Stimulated activated CD8-positive, alpha-beta memory T cell treated with anti-CD3 and anti-CD28 coated beads, Interleukin-7, amount 100 ng/mL, for 24 hours (primary cell): ENCODE measurements at places on chromosomes 7 and 10.

DNA sequence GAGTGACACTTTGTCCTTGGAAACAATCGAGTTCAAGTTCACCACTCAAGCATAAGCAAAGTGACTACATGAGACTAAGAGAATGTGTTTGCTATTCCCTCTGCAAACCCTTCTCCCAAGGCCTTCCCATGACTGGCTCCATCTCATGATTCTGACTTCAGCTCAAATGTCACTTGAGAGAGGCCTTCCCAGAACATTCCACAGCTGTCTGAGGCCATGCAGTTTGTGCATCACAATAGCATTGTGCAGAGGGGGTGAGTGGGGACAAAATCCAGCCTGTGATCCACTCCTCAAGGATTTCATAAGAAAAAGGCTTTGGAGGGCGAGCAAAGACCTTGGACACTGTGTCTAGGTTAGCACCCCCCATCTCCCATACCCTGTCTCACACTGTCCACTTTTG is 6.9 kb upstream of the LRMDA start:
- DNase-seq: no peak

DNA sequence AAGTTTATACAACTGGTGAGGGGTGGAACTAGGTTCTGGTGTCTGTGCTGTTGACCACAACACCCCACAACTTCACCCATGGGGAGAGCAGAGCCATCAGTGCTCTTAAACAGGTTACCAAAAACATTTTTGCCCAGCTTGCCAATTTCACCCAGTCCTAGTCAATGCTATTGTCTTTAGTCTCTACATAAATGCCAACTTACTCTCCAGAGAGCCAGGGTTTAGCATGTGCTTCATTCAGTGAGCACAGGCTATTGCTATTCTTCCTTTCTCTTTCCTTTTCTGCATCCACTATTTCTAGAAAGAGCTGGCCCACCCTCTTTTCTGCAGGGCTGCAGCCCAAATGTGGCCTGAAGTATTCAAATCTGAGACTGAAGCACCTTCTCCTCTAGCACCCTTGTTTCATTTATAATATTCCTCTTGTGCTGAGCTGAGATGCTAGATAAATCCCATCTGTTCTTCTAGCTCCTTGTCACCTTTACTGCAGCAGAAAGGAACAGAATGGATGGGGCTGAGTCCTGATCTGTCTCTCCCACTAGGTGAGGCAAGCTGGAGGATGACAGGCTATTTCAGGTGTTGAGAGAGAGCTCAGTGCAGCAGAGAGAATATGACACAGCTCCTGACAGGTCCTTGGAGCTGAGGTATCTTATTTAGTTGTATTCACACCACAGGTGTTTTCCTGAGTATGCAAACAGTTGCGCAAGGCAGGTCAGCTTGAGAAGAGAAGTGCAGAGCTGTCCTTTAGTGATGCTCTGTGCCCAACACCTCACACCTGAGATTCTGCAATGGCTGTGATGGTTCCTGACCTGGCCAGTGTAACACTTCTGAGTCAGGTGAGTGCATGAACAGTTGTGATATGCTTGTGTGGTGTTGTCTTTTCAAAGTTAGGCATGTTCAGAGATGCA is 819.2 kb downstream of the CCSER2 start:
- DNase-seq: no peak

GRCh38 chr7:2281541-2281940 is 32.7 kb downstream of the SNX8 start:
- DNase-seq: no peak

GRCh38 chr7:69912846-69913245 is 314.6 kb downstream of the AUTS2 start:
- no peak for DNase-seq

- no peak for DNase-seq
These were observed 98.7 kb downstream of the RBM20 start for GRCh38 chr10:110742801-110743200.

DNA sequence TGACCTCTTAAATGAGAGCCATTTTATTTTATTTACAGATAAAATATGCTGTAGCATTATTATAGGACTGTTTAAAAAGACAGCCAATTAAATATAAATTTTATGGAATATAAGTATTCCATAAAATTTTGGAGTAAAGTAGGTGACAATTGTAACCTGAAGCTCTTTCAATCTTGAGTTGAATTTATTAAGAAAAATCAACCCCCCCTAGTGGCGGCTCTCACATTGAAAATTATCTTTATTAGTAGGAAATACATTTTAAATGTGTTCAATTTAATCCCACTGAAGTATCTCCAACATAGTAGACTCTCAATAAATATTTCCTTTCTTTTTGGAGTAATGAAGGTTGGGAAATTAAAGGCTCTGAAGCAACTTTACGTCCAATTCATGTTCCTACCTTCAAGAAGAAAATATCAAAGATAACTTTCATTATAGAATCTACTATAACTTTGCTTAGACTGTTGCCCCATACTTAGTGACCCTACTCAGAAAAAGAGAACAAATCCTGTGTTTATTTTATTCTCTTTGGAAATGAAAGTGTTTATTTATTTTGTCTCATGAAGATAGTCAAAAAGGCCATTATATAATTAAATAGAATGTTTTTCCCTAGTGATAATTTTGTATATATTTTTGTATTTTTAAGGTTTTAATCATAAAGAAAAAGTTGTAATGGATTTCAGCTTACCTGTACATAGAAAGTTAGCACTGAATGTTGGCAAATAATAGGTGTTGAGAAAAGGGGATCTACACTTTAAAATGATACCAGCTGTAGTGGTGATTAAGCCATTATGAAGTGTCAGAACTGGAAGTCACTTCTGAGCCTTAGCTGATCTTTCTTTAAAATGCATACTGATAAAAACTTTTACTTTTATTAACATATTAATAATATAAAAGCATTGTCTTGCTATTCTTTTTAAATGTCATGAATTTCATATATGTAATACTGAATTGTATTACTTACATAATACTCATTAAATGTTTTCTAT is 3.3 kb downstream of the AHR start:
- no peak for DNase-seq

DNA sequence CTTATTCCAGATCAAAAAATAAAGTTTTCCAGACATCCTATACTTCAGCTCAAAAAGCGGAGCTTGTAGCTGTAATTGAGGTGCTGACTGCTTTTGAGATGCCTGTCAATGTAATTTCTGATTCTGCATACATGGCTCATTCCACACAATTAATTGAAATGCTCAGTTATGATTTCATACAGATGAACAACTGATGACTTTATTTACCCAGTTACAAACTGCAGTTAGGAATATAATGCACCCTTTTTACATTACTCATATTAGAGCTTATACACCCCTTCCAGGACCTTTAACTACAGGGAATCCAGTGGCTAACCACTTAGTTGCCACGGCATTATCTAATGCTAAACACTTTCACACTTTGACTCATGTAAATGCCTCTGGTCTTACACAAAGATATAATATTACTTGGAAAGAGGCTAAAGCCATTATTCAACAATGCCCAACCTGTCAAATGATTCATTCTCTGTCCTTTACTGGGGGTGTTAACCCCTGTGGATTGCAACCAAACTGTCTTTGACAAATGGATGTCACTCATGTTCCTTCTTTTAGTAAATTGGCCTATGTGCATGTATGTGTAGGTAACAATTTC is 147.3 kb downstream of the ZNF33B start:
- DNase-seq: no peak

GRCh38 chr7:22140578-22140977 is 194.9 kb upstream of the CDCA7L start:
- no peak for DNase-seq

DNA sequence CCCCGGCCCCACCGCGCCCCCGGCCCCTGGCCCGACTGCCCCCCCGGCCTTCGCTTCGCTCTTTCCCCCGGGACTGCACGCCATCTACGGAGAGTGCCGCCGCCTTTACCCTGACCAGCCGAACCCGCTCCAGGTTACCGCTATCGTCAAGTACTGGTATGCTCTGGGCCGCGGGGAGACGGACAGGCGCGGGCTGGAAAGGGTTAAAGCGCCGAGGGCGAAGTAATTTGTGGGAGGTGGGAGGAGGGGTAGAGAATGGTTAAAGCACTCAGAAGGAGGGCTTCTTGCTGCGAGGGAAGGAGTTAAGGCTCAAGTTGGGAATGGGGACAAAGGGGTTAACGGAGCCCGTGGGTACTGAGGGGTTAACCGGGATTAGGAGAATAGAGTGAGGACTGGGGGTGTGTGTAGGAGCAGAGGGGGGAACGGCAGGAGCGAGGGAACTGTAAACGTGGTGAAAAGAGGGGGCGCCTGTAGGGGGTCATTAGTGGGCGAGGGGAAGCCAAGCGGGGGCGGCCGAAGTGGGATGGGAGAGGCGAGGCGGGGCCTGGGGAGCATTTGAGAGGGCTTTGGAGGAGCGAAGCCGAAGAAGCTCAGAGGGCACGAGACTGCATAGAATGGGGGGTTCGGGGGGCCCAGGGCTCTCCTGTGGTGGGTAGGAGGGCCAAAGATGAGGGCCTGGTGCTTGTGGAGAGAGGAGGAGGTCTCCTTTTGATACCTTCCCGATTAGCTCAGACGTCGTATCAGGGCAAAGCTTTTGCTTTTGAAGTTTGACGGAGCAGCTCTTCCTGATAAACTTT is 605 bp downstream of the SUFU start:
- no peak for DNase-seq

- DNase-seq: no peak
These were observed 60.2 kb downstream of the MAD1L1 start for GRCh38 chr7:2172311-2173188.

- DNase-seq: no peak
These were observed 203.1 kb downstream of the CDC14C start for GRCh38 chr7:49127359-49127913.

DNA sequence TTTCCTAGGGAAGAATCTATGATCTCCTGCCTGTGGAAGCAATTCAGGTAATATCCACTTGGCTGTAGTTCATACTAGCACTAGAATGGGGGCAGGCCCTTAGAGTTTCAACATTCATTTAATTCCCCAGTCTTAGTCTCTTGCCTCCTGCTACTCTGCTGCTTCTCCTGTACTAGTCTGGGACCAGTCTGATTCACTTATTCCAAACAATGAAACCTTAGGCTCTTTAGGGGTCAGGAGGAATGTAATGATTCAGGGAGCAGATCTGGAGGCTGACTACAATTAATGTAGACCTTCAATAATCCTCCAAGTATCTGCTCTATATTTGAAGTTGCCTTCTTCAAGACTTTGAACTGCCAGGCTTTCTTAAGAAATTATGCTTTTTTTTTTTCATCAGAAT is 101.8 kb downstream of the GNAT3 start:
- DNase-seq: no peak

DNA sequence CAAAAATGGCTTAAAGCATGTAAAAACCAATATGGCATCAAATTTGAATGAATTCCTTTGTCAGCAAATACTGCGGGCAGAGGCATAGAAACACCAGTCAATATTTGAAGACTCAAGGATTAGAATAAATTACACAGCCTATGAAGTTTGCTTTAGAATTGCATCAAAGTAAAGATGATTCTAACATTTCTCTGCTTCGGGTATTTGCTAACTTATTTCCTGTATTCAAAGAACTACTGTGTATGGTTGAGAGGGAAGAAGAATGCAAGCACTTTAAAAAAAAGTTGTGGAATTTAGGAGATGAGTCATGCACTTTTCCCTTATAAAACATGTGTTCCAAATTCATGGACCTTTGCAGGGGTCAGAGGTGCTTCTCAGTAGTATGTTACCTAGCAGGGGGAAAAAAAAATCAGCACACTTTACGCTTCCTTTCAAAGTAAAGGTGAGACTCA is 90.1 kb downstream of the PIP4K2A start:
- no peak for DNase-seq

- DNase-seq: no peak
These were observed 624.9 kb downstream of the PTPRN2 start for GRCh38 chr7:157962458-157963306.

DNA sequence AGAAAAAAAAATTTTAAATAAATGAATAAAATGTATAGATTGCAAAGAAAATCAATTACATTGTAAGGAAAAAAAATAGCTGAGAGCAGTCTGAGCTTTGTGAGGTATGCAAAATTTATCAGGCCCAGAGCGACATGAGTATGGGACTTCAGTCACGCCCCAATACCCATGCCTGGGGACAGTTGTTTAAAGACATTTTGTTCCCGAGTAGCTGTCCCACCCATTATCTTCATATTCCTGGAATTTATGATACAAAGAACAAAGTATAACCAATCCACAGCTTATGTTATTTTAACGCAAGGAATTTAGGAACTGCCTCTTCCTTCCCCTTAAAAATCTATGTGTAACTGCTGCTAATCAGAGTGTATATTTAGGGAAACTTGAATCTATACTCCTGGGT is 1.6 kb upstream of the PON2 start:
- no peak for DNase-seq

DNA sequence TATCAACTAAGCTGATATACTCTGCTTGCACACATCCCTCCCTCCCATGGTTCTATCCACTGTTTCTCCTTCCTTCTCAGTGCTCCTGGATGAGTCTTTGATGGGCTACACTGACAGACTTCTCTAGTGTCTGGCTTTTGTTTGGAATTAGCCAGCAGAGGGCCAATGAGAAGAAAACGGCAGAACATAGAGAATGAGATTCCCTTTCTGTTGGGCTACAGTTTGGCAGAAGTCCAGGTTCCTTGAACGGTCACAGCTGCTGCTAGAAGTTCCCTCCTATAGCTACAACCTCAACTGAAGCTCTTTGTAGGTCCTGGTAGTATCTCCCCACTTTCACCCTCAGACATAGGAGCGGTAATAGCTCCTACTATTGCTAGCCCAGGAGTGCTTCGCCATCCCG is 251.1 kb upstream of the LRRN3 start:
- DNase-seq: no peak

DNA sequence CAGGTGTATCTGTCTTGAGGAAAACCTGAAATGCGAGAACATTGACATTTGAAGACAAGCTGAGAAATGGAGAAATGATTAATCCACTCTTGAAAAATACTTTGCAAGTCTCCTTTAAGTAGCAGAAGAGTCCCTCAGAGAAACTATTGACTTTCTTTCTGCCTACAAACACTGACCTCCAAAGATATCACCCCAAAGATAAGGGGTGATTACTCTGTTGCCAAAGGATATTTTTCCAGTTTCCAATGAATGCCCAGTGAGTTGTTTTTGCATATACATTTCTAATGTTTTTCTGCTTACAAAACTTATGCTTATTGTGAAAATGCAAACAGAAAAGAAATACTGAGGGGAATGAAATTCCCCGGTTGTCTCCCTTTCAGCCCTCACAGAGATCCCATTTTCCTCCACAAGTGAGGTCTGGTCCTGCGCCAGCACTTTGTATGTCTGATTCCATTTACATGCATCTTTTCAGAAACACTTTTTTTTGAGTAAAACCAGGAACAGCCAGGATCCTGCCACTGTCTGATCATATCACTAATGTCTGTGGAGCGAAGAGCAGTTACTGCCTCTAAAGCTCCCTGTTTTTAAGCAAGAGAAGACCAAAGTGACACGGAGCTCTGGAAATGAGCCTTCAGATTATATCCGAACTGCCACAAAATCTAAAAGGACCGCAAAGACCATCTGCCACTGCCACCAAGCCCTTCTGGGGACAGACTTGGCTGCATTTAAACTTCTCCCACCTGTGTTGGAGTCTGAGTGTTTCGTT is 82.9 kb upstream of the PDCD4 start:
- DNase-seq: no peak

- DNase-seq: no peak
These were observed 559.7 kb upstream of the LRRN3 start for GRCh38 chr7:110531186-110531585.

DNA sequence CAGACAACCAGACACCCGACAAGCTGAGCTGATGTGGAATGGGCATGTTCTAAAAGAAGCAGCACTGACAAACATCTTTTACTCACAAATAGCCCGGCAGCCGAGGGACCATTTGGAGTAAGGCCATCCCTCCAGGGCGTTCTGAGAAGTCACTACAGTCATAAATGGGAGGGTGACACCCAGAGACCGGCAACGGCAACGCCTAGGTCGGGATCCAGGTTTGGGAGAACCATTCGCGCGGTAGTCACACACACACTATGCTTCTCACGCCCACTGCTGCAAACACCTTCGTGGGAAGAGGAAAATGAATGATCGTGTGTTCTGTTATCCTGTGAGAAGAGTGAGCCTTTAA is 9.8 kb downstream of the TNS3 start:
- DNase-seq: no peak
